Coronary artery (tissue), 2 donors: ENCODE measurements at places on chromosomes 12 and 14.
A peak's percentile ranks its signal among the peaks of the same experiment; 100 is the strongest.

DNA sequence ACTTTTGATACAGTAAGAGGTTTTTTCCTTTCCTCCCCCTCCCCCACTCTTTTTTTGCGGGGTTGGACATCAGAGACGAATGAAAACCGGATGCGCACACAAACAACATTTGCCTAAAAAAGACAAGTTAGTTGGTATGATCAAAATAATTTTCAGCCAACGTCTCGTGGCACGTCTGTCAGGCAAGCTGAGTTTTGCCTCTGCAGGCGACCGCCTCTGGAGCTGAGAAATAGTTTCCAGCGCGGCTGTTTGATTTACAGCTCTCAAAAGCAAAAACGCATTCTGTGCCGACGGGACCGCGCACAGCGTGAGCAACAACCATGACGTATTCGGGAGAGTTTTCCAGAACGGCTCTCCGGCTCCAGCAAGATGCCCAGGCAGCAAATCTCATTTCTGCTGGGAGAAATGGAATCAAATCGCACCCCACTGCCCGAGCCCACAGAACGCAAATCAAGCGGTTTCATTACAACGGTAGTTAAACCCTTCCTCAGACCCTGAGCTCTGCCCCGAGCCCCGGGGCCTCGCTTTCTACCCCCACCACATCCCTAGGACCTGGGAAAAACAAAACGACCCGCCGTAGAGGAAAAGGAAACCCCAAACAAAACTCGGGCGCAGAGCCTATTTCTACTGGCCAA is 14.2 kb upstream of the CALM1 start:
- DNase-seq: peak; percentile 86

DNA sequence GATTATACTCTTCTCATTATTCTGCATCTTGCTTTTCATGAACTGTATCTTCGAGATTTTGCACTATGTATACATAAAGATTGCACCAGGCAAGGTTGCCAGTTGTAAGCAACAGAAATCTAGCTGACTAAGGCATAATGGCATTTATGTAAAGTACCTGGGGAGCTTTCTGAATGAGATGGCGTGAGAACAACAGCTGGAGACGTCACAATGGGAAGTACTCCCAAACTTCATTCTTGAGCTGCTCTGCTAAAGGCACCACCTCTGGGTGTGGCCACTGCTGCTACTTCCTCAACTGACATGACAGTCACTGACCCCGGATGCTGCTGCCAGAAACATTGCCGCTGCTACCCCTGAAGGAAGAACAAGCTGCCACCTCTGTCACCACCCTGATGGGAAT is 220.7 kb downstream of the NOVA1 start:
- no peak for DNase-seq

DNA sequence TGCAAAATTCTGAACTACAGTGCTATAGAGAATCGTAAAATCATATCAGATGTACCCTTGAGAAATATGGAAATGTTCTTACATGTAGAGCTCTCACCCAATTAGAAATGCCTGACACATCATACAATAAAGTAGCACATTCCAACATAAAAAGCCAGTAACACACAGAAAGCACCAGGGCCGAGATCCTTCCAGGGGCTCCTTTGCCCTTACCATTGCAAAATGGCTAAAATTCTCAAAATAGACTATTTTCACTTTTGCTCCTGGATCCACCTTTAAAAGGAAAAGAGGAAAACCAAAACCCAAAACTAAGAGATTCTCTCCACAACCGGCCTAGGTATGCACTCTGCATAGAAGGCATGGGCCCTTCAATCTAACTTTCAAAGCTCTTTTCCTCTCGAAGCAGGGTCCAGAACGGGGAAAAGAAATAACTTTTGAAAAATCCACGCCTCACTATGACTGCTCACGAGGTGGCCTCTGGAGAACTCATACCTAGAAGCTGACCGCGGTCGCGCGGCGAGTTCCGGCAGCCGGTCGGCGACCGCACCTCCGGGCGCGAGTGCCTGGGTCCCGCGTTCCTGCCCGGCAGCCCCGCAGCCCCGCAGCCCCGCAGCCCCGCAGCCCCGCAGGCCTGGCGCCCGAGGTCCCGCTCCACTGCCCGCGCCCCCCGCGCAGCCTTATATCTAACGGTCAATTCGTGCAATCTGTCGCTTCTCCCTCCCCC is 2.7 kb downstream of the OTX2 start:
- no peak for DNase-seq

DNA sequence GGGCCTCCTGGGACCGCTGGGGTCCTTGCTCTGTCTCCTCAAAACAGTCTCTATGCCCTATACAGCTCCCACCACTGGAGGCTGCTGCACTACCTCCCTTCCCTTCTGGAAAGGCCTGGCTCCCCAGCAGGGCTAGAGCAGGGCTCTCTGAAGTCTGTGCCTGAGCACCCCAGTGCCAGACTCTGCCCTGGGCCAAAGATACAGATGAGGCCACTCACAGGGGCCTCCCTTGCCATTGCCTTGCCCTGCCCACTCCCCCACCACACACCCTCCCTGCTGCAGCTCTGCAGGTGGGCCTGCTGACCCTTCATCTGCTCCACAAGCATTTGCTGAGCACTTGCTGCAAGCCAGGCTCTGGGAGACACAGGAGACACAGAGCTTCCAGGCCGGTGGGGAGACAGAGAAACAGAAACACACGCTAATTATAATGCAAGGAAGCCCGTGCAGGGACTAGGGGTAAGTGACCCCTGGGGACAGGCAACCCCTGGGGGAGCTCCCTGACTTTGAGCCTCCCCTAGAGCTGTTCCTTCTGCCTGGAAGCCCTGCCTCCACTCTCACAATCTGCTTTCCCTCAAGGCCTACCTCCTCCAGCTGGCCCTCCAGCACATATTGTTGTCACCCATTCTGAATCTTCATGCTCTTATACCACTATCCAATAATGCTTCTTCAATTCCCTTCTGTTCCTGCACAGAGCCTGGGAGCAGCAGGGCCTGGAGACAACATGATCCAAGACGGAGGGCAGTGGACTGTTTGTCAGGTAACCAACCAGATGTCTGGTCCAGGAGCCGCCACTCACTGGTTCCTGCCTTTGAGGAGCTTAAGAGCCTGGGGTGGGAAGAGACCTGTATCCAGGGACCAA is 32.6 kb upstream of the PNMA1 start:
- DNase-seq: peak; percentile 73

GRCh38 chr12:113239288-113239771 is 18.1 kb downstream of the TPCN1 start:
- DNase-seq: no peak

- peak; percentile 74 for DNase-seq
These were observed 18.7 kb upstream of the HDAC7 start for GRCh38 chr12:47838286-47838931.

GRCh38 chr12:84131076-84131475 is 781.5 kb downstream of the SLC6A15 start:
- DNase-seq: no peak

GRCh38 chr12:48026060-48026827 is 22.0 kb upstream of the COL2A1 start:
- DNase-seq: no peak

DNA sequence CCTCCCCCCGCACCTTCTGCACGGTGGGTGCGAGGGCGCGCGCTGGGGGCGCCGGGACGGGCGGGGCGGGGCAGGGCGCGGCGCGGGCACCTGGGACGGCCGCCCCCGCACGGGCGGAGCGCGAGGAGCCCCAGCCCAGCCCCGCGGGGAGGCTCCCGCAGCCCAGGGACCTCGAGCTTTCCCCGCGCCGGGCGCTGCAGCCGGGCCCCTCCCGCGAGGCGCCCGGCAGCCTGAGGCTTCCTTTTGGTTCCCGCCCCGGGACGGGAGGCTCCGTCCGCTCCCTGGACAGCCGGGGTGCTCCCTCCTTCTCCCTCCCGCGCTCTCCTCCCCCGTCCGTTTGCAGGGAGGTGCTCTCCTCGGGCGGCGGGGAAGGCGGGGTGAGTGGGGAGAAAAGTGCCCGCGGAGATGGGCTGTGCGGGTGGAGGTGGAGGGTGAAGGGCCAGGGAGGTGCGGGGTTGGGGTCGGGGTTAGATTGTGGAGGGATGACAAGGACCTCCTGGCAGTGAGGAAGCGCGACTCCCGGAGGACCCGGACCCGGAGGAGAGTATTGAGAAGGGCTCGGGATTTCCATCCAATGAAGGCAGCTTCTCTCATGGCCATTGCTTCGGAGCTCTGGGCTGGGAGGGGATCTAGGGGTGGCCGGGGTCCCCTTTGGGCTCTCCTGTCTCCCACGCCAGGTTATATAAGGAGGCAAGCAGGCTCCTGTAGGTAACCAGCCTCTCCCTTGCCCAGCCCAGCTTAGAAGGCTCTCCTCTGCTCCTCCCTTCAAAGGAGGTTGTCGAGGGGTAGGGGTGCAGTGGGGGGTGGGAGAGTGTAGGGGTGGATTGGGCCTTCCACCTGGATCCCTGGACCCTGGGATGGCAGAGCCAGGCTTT is 645 bp downstream of the JDP2 start:
- DNase-seq: no peak

DNA sequence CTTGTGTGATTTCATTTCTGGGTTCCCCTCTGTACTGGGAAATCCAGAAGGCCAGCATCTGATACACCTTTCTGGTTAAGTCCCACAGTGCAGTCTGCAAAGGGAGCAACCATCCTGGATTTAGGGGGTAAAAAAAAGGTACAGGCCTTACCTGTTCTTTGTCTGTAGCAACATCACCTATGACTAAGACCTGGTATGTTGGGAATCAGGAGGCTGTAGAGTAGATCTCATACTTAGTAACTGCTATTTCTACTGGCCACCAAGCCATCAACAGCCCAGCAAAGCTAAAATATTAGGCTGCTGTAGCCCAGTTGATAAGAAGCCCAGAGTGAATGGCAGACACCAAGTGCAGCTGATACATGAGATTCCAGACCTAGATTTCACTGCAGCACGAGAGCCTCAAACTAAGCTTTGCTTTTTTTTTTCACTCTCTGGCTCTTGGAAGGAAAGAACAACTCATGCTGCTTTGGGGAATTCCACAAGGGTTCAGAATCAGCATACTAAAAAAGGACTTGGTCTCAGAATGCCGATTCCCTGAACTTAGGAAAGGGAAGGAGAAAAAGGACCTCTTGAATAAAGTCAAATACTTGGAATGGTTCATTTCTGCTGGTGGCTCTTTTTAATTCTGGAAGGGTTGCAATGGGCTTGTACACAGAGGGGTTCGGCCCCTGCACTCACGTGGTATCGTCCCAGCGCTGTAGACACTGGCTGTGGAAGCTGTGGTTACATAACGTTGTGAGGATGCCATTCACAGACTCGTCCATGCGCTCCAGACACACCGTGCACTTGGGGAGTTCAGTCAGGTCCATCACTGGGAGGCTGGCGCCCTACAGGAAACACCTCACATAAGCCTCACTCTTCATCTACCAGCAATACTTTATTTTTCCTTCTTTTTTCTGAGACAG is 20.5 kb downstream of the BRAP start:
- no peak for DNase-seq

DNA sequence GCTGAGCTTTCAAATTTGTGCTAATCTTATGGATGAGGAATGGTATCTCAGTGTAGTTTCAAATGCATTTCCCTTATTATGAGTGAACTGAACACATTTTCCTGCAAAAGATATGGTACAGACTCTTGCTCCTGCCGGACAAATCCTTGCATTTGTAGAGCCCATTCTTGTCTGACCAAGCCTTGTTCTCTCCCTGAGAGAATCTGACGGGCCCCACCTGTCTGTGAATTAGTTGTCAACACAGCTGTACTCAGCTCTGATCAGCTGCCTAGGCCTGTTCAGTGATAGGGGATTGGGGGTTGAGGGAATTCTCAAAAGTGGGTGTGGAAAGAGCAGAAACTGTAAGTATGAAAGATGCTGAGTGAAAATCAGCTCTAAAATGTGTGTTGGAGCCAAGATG is 42.8 kb upstream of the SCN8A start:
- DNase-seq: no peak

- no peak for DNase-seq
These were observed 221.7 kb downstream of the BCL11B start for GRCh38 chr14:99050309-99050708.

DNA sequence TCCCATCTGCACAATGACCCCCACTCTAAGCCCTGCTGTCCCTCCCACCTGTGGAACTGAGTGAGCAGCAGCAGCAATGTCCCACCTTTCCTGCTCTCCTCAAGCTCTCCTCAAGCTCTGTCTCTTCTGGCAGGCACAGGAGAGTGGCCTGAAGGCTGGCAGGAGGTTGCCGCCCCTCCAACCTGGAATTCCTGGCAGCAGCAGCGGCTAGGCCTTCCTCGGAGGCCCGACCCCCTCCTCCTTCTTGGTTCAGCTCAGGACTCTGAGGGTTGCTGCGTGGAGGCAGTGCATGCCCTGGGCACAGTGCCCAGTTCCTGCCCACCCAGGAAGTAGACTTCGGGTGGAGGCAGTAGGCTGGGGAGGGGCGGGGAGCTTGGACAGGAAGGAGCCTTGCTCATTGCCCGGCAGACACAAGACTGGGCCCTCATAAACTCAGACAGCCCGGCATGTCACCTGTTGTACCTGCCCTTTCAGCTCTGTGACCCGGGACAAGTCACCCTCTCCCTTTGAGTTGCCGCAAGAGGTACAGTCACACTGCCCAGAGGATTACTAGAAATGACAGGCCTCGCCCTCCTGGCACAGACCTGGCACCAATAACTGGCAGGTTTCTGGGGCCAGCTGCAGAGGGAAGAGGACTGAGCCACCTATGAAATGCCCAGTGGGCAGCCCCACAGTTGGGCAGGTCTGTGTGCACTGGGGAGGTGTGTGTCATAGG is 2.1 kb upstream of the SERPINA1 start:
- DNase-seq: peak; percentile 71

DNA sequence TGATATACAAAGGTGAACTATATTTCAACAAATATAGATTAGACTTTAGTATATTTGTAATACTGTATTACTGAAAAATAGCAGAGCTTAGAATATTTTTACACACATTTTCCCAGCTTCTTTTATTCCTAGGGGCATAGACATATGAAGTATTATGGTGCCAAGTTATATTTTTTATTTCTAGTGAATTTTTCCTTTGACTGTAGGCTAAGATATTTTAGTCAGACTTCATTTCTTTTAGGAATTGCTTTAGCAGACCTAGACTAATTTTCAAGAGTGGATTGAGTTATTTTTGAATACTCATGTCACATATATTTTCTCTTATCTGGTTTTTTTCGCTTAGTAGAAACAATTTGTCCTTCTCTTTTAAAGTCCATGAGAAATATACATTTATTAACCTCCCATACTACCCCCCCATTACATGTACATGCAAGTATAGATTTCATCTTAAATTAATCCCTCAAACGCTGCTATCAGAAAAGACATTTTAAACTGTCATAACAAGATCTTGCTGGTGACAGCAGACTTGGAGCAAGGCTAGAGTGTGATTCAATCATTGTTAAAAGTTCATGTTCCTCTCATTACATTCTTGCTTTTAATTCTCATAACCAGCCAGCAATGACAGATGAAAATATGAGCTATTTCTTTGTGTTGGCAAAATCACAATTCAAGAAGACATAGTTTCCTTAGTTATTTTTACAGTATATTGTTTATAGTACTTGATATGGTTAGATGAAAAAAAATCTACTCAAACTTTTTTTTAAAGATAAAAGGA is 456.1 kb downstream of the AEBP2 start:
- no peak for DNase-seq

GRCh38 chr14:92122761-92123160 is 992 bp downstream of the CPSF2 start:
- no peak for DNase-seq

GRCh38 chr14:101122237-101123141 is 219.0 kb upstream of the RTL1 start:
- DNase-seq: peak; percentile 59
